AG10803 (cell line): ENCODE measurements at places on chromosomes 2 and 18.

DNA sequence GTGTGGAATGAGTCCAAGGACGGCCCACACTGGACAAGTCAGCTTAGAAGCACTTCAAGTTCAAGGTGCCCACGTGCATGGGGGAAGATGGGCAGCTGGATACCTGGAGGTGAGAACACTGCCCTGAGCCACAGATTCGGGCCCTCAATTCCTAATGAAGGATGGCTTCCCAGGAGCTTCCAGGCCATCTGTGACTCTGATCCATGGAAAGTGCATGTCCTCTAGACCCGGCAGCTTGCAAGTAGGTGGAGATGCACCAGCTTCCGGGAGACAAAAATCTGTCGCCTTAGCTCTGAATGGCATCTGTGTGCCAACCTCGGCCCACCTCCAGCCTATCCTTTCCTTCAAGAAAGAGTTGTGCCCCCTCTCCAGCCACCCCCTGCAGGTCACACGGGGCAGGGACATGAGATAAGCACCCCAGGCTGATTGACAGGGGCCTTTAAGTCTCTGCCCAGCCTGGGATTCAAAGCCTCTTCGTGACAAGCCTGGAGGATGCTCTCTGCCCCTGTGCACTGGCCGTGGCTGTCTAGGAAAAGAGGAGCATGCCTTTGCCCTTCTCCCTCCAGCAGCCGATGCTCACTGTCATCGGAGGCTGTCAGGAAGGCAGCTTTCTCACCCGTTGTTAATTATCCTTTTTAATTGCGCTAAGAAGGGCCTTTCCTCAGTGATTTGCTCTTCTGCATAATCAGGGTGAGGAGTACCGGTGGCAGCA, 65.5 kb downstream of the BIN1 start:
- no peak for DNase-seq

GRCh38 chr2:176851200-176851888, 361.2 kb upstream of the HNRNPA3 start:
- no peak for DNase-seq

DNA sequence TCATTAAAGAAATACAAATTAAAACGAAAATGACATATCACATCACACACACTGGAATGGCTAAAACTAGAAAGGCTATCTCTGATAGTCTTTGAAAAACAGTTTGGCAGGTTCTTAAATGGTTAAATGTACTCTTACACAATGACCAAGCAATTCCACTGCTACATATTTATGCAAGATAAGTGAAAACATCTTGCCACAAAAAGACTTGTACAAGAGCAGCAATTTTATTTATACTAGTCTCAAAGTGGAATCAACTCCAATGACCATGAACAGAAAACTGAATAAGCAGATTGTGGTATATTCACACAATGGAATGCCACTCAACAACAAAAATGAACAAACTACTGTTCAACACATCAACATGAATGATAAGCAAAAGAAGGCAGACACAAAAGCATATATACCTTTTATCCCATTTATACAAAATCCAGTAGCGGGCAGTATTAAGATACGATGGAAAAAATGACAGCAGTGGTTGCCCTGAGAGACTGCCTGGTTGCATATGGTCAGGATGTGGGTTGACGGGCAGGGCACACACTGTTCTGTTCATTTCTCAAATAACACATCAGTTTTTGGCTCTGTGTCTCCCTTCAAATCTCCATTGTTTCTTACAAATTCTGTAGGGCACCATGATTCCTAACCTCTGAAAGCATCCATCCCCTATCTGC, 25.4 kb downstream of the SP100 start:
- DNase-seq = peak; percentile 83

GRCh38 chr2:170369228-170369627, 191.3 kb downstream of the MYO3B start:
- DNase-seq = no peak

GRCh38 chr2:191636235-191636543, 41.7 kb upstream of the NABP1 start:
- DNase-seq = peak; percentile 94

DNA sequence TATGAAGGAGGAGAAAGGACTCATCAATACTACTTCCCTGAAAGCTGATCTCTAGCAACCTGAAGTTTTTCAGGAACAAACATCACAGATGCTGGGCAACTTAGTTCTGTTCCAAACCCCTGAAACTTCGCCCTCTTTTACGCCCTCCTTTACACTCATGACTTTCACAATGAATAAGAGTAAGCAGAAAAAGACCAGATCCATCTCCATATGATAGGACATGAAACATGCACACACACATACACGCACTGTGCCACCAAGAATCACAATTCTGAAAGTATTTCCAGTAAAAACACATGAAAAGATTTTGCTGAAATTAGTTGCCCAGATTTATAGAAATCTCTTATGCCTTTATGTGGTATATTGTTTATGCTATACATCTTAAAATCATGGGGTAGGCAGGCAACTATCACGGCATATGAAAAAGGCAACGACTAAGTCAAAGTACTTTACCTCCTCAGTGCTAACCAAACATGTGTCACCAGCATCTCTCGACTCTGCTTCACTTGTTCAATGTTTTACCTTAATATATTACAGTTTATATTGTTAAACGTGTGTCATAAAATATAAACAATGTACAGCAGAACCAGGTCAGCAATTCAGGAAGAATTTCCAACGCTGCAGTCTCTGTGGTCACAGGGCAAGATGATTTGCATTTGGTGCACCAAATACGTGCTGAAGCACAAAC, 47.8 kb downstream of the NHEJ1 start:
- no peak for DNase-seq

DNA sequence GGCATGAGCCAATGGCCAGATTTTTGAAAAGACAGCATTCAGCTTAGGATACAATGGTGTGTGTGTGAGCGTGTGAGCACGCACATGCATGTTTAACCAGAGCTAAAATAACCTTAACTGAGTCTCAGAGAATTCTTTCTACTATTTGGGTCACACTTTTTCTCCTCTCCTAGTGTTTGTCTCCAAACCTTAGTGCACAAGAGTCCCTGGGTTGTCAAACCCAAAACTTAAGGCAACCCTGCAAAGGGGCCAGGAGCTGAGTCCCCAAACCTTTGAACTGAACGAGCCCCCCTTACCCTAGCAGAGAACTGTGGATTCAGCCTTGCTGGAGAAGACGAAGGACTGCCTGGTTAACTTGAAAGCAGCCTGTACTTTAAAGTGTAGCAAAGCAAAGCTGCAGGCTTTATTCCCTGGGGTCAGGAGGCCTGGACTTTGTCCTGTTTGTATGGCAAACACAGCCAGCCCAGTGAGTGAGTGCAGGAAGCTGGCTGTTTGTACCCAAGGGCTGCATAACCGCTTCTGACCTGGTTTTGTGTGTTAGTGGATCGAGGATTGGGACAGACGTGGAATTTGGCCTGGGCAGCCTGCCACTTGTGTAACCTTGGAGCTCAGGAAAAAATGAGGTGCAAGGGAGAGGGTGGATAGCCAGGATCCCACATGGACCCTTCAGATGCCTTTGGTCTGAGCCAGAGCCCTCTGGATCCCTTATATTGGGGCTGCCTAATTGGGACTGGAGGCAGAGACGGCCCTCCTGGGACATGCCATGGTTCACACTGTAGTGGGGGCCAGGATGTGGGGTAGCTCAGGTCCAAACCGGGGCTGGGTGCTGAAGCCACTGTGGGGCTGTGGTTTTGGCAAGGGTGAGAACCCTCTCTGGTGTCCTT, 6.4 kb upstream of the PSMD1 start:
- DNase-seq = peak; percentile 17

DNA sequence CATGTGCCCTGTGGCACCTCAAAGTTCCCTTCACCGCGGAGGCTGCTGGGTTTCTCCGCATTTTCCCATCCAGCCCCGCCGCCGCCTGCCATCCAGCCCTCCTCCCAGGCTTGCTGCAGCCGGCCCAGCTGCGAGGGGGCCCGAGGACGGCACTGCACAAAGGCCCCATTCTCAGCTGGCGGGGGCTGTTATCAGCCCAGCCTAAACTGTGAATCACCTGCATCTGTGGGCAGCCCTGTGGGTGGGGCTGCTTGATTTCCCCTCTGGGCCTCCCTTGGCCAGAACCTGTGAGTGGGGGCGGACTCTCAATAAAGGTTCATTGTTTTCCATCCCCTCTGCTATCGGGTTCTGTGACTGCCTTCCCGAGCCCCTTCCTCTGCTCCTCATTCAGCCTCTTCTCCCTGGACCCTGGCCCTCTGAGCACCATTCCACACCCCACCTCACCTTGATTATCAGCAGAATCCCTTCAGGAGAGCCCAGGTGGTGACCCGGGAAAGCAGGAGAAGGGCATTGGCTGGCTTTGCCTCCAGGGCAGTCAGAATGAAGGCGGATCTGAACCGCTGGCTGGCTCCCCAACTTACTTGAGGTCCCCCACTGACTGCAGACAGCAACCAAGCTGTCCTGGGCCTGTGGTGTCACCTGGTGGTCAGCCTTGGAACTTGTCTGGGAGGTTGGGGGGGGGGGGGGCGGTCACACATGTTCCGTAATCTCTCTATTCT, 204.5 kb downstream of the ZFP36L2 start:
- DNase-seq = no peak

- DNase-seq = no peak
Observed at GRCh38 chr18:77397056-77397455, 147.4 kb downstream of the GALR1 start.

GRCh38 chr2:201580486-201580885, 62.8 kb downstream of the TMEM237 start:
- peak; percentile 86 for DNase-seq
